Posterior cingulate gyrus (tissue), 11 donors: ENCODE measurements at places on chromosomes 16 and 17.
A peak's percentile ranks its signal among the peaks of the same experiment; 100 is the strongest.

DNA sequence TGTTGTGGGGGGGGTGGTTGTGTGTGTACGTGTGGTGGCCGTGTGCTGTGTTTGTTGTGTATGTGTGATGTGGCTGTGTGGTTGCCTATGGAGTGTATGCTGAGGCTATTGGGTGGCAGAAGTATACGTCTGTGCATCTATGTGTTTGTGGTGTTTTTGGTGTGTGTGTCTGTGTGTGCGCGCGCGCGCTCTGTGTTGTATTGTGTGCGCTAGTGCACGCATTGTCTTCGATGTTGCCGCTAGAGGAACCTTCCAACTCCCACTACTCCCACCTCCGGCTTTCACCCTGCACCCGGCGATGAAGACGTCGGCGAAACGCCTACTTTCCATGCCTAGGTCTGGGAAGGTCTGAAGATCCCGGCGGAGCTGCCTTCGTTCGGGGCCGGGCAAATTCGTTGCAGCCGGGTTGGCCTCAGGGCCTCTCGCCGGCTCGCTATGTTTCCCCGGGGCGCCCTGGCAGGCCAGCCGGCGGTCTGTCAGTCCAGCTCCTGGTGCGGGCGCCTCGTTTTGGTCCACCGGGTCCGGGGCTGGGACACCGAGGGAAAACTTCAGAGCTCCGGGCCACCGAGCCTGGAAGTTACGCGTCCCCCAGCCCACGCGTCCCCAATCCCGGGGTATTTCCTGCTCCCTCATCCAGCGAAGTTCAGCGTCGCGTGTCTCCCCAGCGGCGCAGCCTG, 5.2 kb upstream of the DLX4 start:
- no peak for DNase-seq

DNA sequence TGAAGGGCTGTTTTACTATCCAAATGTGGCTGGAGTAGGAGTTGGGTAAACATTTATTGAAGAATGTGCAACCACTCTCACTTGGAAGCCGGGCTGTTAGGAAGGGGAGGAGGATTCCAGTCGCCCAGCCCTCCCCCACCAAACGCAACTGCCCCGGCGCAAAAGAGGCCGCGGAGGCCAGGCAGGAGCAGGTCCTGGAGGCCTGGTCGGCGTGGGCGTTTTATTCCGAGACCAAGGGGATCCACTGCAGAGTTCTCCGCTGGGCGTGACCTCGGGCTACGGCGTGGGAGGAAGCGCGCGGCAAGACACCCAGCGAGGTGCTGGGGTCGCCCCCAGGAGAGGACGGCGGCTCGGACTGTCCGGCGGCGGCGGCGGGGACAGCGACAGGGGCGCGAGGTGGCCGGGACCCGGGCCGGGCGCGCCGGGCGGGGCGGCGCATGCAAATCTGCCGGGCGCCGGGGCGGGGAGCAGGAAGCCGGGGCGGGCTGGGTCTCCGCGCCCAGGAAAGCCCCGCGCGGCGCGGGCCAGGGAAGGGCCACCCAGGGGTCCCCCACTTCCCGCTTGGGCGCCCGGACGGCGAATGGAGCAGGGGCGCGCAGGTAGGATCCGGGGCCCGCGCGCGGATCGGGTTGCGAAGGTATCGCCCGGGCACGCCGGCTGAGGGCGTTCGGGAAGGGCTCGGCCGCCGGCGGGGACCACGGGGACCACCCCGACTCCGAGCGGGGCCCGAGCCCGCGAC, at the start of gene IL4R:
IL4R (plus strand) TSS at position 553 of the 739 bp plus-strand sequence. CDS start 26,230 bp downstream, outside the sequence.
- no peak for DNase-seq

DNA sequence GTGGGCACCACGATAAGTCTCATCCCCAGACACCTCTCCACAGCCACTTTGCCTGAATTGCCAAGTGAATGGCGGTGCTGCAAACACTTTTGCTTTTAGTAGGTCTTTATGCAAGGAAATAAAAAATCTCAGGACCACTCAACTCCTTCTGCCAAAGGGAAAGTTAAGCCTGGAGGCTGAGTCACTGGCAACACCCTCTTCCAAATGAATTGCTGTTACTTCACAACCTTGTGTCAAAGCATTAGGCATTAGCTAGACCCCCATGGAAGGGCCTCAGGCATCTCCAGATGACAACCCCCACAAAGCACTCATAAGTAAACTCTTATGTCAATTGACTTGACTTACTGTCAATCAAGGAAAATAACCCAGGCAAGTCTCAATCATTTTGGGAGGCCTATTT, 43.0 kb downstream of the RNF112 start:
- DNase-seq, result no peak

GRCh38 chr17:3944485-3945388, 19.5 kb downstream of the ATP2A3 start:
- no peak for DNase-seq

DNA sequence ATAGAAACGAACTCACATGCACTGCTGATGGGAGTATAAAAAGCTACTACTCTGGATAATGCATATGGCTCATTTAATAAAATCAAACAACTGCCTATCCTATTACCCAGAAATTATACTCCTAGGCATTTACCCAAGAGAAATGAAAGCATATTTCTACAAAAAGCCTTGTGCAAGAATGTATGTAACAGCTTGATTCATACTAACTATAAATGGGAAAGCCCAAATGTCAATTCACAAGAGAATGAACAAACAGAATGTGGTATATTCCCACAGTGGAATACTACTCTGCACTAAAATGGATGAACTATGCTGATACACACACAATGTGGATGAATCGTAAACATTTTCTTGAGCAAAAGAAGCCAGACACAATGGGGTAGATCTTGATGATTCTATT, 38.4 kb downstream of the KIAA0753 start:
- DNase-seq, result no peak

GRCh38 chr17:19304751-19305150, 57.8 kb downstream of the B9D1 start:
- DNase-seq, result no peak

GRCh38 chr16:88373927-88374492, 8.7 kb upstream of the ZNF469 start:
- DNase-seq, result no peak

DNA sequence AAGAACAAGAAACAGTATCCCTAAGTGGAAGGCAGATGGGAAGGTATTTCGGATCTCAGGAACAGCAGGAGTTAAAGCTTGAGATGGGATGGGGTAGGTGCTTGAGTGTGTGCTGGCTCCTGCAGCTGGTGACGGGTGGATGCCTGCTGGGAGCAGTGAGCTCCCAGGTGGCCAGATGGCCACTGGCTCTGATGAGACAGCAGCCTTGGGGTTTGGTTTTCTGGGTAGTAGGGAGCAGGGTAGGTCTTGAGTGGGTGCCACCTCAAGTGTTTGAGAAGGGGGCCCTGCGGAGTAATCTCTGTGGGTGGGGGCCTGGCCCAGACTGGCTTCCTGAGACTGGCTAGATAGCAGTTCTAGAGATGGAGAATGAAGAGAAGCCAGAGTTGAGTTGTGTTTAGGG, 10.3 kb downstream of the EPN2 start:
- DNase-seq, result no peak

DNA sequence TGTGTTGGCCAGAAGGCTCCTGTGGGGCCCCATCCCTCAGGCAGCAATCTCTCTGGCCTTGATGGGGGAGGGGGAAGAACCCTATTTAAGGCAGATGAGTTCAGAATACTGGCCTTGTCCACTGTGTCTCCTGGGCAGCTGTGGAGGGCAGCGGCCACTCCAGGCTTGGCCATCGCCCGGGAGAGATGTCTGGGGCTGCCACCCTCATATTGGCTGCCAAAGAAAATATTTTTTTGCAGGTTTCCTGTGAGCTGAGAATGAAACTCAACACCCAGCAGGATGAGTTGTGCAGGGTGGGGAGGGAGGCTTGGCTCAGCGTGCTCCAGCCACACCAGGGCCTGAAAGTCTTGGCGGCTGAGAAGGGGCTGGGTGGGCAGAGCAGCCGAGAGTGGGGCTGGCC, 14.4 kb upstream of the TIMP2 start:
- DNase-seq, result no peak

- DNase-seq, result no peak
Measured at GRCh38 chr16:29982560-29983419, 9.1 kb downstream of the TAOK2 start.

- no peak for DNase-seq
Measured at GRCh38 chr16:50607051-50607431, 58.8 kb downstream of the NKD1 start.

- no peak for DNase-seq
Measured at GRCh38 chr16:48834576-48834975, 224.6 kb upstream of the N4BP1 start.

DNA sequence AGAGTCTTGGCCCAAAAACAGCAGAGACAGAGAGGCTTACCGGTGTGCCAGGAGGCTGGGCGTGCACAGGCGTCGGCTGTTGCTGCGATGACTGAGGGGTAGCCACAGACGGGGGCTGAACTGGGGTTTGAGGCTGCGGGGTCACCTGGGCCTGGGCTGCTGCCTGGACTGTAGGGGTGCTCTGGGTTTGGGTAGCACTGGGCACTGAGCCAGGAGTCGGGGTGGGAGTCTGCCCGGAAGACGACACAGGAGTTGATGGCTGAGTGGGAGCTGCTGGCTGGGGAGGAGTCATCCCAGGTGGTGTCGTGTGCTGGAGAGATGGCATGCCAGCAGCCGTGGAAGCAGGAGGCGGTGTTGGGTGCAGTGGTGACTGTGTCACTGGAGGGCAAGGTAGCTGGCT, 53.2 kb upstream of the TRAP1 start:
- DNase-seq, result no peak

- peak; percentile 15 for DNase-seq
Measured at GRCh38 chr16:85279825-85280545, 167.7 kb upstream of the CIBAR2 start.

DNA sequence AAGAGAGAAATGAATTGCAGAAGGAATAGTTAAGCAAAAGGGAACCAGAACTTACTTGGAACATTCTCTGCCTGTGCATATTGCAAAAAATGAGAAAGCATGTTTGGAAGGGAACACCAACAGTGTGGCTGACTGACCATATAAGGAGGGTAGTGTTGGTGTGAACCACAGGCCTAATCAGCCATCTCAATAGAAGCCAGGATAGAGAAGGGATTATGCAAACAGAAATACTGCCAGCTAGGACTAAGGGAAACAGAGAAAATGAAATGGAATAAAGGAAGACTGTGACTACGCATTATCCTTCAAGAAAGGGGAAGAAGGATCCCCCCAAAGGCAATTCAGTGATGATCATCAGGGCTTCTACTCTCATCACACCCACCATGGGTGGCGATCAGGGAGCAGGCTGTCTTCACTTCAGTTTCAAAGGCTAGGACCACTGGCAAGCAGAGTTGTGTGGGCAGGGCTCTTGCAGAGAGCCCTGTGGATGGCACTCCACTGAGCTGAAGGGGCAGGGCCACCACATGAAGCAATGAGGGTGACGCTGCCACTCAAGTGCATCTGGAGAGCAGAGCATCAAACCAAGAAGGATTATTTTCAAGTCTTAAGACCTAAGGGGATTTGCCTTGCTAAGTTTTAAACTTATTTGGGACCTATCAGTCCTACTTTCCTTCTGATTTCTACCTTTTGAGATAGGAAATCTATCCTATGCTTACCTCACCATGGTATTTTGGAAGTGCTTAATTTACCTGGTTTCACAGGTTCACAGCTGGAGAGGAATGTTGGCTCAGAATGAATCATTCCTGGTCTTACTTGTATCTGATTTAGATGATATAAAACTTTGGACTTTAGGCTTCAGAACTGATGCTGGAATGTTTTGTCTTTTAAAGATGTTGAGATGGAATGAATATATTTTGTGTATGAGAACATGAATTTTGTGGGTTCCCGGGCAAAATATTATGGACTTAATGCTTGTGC, 140.5 kb downstream of the SSH2 start:
- no peak for DNase-seq

DNA sequence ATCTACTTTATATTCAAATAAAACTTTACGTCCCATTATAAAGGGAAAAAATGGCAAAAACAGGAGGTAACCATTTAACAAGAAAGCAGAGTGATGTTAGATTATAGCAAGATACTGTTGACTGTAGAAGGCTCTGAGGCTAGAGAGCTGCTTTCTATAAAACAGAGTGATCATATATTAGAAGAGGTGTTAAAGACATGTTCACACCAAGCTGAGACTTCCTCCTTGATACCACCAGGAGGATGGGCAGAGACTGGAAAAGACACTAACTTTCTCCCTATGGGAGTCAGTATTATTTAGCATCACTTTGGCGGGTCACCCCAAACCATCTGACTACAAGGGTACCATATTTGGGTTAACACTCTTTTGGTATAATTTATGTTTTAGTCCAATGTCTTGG, 687 bp upstream of the CIITA start:
- no peak for DNase-seq

- no peak for DNase-seq
Measured at GRCh38 chr16:13957197-13958078, 37.5 kb downstream of the ERCC4 start.

DNA sequence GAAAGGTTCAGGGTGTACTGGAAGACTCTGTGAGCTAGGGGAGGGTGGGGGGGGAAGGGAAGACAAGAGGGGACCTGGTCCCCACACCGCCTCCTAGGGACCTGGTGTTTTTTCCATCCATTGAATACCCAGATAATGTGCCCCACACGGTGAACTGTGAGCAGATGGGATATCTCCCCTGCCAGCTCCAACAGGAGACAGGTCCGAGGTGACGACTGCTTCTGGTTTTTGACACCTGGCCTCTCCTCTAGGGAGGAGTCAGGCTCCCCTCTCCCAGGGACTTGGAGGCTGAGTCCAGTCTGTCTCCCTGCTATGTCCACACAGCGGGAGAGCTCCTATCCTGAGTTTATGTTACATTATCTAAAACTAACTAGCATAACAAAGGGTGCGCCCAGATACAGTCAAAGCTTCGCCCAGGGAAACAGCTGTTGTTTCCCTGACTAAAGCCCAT, 1.8 kb downstream of the MARVELD3 start:
- no peak for DNase-seq

- no peak for DNase-seq
Measured at GRCh38 chr16:52799149-52799548, 252.2 kb upstream of the TOX3 start.

DNA sequence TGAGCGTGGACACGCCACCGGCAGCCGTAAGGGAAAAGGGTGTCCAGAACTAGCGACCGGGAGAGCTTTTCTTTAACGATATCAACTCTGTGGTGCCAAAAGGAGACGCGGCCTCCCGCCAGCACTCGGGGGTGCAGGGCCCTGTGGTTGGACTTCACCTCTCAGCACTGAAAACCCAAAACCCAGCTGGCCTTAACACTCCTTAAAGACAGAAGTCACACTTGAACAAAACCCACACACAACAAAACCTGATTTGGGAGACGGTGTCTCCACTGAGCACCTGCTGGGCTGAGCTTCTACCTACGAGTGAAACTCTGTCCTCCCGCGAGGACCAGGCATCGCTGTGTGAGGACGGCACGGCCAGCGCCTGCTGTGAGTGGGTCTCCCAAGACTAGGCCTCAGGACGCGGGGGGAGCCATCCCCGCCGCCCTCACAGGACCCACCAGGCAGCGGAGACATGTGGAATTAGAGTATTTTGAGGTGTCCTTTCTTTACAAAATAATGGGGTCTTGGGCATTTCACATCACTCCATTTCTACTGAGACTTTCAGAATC, 46.7 kb downstream of the WDR45B start:
- no peak for DNase-seq

GRCh38 chr17:28346199-28346580, 10.6 kb downstream of the TNFAIP1 start:
- no peak for DNase-seq

- no peak for DNase-seq
Measured at GRCh38 chr16:29858149-29858849, 4.7 kb downstream of the CDIPT start.
